ENCODE measurements at places on chromosomes 5 and 9.

DNA sequence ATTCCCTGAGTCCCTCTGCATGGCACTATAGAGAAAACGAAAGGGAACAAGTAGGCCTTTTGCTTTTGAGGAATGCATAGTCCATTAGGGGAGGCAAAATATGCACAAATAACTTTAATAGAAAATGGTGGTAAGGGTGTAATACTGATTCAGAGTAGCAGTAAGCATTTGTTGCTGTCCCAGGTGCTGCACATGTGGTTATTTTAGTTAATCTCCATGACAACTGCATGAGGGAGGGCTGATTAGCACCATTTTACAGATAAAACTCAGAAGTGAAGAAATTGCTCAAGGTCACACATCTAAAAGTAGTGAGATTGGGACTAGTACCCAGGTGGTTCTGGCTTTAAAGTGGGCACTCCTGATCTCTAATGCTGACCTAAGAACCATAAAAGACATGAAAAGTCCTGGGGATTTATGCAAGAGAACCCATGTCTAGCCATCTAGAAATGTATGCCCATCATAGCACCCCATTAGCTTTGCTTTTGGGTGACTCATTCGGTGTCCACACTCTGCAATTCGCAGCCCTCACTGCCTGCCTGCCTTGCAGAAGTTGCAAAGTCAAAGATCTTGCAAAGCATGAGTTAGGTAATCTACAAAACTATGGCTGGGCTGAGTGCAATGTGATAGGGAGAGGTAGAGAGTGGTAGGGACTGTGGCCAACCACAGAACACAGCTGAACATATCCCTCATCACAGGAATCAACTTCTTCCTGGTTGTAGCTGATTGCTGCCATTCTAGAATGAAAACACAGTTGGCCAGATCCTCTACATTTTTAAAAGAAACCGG is 195.2 kb downstream of the PTTG1 start:
- no peak for DNase-seq

DNA sequence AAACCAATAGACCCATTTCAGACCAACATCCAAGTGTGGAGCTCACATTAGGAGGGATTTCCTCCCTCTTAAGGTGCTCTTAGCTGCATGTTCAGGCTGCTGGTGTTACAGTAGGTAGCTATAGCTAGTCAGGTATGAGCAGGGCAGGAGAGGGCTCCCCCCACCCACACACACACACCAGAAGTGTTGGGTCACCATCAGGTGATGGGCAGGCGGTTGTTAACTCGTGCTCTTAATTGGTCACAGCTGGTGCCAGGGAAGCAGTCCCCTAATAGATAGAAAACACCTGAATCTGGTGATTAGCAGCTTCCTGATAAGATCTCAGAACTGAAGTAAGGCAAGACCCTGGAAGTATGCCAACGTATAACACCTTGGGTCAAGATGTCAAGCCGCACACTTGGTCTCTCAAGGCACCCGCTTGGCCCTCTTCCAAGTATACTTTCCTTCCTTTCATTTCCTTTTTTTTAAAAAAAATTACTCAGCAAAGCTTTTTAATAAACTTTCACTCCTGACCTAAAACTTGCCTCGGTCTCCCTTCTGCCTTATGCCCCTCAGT is 532.4 kb downstream of the DNAH5 start:
- no peak for DNase-seq

DNA sequence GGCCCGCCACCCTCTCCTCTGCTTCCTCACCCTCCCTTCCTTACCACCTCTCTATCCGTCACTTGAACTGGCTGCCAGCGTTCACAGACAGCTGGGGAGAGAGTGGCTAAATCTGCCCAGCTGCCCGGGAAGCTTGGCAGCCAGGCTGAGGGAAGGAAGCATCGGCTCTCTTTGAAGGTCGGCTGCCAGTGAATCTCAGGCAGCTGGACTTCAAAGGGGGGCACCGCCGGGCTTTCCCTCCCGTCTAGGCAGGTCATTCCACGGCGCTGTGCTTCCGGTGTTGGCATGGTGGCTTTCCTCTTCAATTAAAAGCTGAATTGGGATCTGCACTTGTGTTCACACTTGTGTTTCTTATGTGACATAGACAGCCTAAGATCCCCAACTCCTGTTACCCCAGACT is 174.0 kb downstream of the GDNF start:
- no peak for DNase-seq

GRCh38 chr5:1548702-1549474 is 25.1 kb upstream of the LPCAT1 start:
- no peak for DNase-seq

- DNase-seq = no peak
Measured at GRCh38 chr5:172085738-172086137, 79.3 kb upstream of the FBXW11 start.

DNA sequence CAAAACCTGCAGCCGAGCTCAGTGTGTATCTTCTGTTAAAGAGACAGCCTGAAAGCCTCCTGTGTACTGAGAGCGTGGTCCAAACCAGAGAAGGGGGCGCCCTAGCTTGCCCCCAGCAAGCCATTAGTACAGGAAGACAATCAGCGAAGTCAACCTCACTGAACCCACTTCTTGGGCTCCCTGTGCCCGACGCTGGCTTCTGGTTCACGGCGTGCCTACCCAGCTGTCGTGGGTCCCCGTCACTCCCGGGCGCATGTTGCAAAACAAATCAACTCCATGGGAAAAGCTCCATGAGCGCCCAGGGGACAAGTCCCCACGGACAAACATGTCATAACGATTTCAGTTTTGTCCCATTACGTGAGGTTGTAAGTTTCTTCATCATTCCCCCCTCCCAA is 326.9 kb downstream of the SH3GL2 start:
- DNase-seq = no peak

- DNase-seq = no peak
Measured at GRCh38 chr9:131140112-131140511, 14.7 kb downstream of the NUP214 start.

DNA sequence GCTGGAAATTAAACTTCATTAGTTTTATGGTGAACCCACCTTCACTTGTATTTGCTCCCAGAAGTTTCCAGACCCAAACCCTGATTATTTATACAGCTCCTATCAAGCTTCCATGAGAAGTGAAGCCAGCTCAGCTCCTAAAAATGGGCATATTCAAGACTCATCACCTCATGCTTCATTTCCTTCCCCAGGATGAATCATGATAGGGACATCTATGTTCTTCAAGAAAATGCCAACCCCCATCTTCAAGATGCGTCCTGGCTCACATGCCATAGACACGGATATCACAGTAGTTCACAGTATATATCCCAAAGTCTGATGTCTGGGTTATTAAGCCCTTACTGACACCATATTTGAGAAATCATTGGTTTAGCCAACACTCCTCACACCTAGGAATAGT is 217.6 kb downstream of the NPR3 start:
- DNase-seq = no peak

- DNase-seq = peak; percentile 21
Measured at GRCh38 chr5:173592050-173592669, 24.3 kb downstream of the BOD1 start.

GRCh38 chr9:69888856-69889585 is 68.4 kb downstream of the CFAP95 start:
- no peak for DNase-seq

DNA sequence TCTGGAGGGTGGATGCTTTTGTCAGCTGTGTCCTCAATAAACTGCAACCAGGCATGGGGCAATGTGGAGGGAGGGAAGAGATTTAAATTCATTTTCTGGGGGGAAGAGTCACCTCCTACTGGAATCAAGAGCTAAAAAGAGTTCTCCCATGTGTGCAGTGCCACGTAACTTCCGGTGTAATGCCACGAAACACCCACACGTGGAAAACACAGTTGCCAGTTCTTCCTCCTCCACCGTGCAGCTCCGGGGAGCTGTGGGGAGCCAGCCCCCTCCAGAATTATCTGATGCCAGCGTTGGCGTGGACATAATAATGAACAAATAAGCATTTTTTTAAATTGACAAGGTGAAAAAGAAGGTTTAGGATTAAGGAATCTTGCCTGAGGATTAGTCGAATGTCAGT is 32.1 kb upstream of the MED10 start:
- no peak for DNase-seq

DNA sequence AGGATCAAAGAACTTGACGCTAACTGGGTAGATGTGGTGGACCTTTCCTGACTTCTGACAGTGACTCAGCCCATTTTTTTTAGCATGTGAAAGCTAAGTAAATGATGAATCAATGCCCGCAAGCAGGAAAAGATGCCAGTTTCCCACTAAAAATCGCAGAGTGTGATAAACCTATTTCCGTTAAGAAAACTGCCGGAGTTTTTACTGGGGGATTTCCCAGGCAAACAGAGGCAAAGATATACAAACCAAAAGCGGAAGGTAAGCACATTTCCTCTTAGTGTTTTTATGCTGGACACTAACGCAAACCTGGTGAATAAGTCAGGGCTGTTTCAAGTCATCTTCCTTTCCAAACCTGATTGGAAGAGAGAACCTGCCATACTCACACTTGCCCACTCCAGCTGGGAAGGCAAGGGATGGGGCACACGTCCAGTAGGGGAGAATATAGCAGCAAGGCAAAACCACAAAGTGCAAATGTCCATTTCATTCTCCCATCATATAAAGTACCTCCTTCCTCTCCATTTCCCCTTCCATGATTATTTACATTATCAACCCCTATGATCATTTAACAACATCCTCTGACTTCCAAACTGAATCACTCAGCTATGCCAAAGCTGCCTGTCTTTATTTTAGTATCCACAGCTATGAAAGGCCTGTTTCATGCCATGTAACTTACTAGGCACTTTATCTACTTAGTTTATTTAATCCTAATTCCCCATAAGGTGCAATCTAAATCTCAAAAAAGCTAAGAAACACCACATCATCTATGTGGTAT is 349.7 kb upstream of the RFX3 start:
- DNase-seq = no peak

GRCh38 chr5:113663879-113664541 is 150.5 kb downstream of the YTHDC2 start:
- peak; percentile 27 for DNase-seq

- no peak for DNase-seq
Measured at GRCh38 chr5:6496207-6496584, 47.5 kb downstream of the UBE2QL1 start.

GRCh38 chr5:174493530-174493929 is 230.9 kb upstream of the MSX2 start:
- DNase-seq = no peak

GRCh38 chr5:165723931-165724330 is 2218.5 kb downstream of the MAT2B start:
- DNase-seq = no peak

DNA sequence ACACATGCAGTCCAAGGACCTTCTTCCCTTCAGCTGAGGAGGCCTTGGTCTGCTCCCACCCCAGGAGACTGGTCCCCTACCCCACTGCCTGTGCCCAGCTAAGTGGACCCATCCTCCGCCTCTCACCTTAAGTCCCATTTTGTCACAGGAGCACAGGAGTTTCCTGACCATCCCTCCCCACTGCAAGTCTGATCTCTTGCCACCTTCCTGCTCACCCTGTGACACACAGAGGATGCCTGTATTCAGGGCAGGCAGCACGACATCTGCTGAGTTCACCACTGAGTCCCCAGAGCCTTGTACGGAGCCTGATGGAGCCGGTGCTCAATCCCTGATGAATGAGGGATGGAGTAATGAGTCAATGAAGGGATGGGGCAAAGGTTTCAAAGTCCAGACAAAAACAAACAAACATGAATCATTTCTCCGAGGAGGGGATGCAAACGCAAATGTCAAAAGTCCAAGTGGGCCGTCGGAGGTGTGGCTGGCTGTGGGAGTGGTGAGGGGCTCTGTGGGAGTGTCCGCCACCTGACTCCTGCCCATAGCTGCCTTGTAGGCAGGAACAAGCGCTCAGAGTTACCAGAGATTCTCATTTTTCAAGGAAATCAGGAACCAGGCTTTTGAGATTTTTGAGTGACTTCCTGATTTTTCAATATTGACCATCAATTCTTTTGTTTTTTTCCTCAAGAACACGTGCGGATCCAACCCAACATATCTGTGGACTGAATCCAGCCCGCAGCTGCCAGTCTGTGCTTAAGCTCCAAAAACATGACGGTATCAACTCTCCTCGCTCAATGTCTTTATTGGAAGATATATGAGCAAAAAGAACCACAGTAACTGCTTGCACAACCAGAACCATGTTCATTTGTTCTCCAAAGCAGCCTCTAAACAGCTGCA is 4.4 kb downstream of the RAPGEF1 start:
- no peak for DNase-seq

GRCh38 chr9:106758911-106759310 is 104.1 kb upstream of the ZNF462 start:
- DNase-seq = no peak

DNA sequence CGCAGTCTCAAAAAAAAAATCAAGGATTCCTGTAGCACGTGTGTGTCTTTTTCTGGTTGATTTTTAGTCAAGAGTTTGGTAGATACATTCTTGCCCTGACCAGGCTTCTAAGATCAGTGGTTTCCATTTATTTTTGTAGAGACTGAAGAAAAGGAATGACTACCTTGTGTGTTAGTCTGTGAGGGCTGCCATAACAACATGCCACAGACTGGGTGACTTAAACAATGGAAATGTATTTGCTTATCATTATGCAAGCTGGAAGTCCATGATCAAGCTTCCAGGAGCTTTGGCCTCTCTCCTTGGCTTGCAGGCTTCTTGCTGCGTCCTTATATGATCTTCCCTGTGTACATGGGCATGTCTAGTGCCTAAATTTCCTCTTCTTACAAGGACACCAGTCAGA is 127.0 kb downstream of the CCDC192 start:
- no peak for DNase-seq

DNA sequence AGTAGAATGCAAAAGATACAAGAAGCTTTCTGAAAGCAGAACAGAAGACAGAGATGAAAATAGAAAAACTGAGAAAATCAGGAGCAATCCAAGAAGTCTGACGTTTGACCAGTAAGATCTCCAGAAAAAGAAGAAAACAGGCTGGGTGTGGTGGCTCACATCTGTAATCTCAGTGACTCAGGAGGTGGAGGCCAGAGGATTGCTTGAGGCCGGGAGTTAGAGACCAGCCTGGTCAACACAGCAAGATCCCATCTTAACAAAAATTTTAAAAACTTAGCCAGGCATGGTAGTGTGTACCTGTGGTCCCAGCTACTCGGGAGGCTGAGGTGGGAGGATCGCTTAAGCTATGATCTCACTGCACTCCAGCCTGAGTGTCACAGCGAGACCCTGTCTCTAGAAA is 15.9 kb downstream of the RETREG1 start:
- DNase-seq = no peak
